ENCODE measurements at places on chromosomes 11 and 22. TPM values are rescaled to one million over a fixed set of nuclear protein-coding genes. Genes with fewer than 3 reads are reported as not detected.
A peak's percentile ranks its signal among the peaks of the same experiment; 100 is the strongest.

GRCh38 chr11:31264834-31265233 lies 104.7 kb downstream of the DCDC1 start:
- no peak for DNase-seq

DNA sequence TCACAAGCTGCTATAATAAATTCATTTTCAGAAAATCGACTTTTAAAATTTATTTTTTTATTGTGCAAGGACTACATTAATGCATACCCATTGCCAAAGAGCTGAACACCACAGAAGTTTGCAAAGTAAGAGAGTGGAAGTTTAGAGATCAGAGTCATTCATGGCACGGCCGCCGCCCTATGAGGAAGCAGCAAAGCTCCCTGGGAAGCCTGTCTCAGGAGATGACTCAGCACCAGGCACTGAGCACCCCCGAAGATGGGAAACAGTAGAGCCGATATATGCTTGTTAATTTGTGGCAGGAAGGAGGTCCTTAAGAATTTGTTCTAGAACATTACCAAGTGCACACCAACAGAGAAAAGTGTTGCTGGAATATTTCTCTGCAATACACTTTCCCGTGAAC lies 693.7 kb downstream of the OPCML start:
- DNase-seq: no peak

DNA sequence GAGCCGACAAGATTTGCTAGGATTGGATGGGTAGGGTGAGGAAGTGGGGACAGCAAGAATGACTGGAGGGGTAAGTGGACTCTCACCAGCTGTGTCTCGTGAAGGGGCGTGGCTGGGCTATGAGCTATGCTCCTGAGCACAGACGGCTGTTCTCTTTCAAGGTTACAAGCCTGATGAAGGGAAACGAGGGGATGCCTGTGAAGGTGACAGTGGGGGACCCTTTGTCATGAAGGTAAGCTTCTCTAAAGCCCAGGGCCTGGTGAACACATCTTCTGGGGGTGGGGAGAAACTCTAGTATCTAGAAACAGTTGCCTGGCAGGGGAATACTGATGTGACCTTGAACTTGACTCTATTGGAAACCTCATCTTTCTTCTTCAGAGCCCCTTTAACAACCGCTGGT lies 19.9 kb downstream of the F2 start:
- peak; percentile 49 for DNase-seq

- DNase-seq: no peak
Measured at GRCh38 chr22:24093855-24094254, 82.8 kb downstream of the CABIN1 start.

DNA sequence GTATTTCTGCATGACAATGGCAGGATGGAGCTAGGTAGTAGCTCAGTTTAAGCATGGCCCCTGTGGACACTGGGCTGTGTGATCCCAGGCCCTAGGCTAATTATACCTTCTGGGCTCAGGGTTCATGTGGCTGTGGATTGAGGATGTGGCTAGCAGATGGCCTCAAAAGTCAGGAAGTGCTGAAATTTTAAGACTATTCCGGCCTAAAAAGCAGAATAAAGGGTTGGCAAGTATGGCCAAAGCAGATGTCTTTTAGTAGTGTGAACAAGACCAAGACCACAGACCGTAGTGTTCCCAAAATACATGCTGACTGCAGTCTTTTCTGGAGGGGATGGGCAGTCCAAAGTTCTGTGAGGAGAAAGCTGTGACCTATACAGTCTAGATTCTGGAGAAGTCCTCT lies 115.7 kb upstream of the RAG2 start:
- peak; percentile 48 for DNase-seq

DNA sequence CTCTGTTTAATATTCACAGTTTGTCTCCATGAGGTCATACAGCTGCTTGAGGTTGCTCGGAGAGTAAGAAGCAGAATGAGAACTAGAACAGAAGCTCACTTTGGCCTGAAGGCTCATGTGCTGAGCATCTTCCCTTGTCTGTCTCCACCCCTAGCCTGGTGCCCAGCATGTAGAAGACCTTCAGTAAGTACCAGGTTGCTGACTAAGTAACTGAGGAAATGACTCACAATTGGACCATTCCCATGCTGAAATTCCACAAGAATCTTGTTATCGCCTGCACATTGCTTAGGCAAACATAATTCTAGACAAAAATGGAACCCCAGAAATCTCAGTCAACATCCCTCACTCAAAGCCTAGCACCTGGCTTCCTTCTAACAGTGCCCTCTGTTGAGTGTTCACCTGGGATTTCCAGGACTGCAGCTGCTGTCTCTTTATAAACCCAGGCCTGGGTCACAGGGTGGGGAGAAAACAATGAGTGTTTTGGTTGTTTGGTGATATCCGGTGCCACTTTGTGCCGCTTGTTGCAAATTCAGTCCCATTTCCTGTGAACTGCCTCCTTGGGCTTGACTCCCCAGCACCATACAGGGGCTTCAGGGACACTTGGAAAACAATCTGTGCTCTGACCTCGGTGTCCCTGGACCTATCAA lies 406.8 kb downstream of the ETS1 start:
- DNase-seq: no peak

DNA sequence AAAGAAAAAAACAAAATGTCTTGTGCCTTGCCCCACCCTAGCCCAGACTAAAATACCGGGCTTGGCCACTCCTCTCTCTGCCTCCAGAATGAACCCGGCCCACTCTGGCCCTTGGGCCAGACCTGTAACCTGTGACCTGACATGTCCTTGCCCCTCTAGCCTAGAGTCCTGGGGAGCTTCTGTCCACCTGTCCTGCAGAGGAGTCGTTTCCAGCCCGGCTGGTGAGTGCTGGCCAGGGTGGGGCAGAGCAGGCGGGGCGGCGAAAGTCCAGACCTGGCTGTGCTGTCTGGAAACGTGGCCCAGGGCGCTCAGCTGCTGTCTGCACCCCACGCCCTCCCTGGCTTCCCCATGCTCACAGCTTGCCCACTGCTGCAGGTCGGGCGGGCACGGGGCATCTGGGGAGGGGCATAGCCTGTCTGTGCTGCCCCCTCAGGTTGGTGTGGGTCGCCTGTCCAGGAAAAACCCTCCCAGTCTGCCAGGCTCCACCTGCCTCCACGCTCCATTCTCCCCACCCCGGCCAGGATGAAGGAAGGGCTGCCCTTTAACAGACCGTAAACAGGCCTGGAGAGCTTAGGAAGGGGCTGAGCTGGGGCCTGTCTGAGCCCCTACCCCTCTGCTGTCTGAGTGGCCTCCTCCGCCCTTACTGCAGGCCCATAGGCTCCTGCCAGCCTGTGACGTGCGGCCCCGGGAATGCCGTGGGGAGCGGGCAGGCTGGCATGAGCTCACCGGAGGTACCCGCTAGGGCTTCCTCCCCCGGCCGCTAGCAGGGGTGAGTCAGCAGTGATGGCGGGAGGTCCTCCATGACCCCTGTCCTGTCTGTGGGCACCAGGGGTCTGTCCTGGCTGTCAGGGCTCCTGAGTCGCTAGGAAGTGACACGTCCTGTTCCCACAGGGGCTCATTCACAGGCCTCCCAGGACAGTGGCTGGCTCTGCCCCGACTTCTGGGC lies 1.9 kb downstream of the CD151 start:
- DNase-seq: peak; percentile 91

DNA sequence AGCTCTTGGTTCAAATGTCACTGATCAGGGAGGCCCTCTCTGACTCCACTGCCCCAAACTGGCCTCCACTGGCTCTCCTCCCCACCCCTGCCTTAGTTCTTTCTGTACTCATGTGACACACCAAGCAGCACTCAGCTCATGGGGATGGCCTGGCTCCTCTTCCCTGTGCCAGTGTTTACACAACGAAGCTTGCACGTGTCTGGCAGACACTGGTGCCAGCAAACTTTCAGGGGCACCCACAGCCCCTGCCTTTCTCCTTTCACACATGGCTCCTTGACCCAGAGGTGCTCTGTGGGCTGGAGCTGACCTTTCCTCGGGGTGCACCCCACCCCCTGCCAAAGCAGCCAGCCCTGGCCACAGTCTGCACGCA lies 37.6 kb upstream of the PARVG start:
- no peak for DNase-seq

DNA sequence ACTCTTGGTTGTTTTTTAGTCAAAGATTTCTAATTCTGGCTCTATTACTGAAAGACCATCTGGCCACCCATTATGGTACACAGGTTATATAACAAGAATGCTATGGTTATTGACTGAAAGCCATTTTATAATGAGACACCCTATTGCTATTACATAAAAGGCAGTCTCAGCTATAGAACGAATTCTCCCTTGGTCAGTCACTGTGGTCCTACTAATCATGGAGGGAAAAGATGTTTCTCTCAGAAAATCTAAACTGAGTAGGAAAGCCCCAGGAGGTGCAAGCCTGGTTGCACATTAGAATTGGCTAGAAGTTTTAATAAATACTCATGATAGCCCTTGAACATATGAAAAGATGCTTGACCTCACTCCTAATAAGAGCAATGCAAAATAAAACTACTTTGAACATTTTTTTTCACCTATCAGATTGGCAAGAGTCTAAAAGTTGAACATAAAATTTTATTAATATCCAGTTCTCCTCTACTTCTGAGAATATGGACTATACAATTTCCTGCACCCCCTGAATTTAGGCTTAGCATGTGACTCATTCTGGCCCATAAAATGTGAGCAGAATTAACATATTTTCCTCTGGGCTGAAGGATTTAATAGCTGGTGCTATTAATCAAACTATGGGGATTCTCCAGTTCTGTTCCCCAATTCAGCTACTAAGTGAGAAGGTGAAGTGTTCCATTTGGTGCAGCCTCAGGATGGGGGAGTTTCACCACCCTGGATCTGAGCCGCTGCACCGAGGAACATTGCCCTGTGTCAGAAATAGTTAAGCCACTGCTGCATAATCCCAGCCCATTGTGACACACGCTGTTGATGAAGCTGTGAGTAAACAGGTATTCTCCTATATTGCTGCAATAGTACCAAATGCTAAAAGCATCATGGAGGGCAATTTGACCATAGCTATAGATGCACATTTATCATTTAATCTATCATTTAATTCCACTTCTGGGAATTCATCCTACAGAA lies 11.5 kb upstream of the CRKL start:
- DNase-seq: no peak

DNA sequence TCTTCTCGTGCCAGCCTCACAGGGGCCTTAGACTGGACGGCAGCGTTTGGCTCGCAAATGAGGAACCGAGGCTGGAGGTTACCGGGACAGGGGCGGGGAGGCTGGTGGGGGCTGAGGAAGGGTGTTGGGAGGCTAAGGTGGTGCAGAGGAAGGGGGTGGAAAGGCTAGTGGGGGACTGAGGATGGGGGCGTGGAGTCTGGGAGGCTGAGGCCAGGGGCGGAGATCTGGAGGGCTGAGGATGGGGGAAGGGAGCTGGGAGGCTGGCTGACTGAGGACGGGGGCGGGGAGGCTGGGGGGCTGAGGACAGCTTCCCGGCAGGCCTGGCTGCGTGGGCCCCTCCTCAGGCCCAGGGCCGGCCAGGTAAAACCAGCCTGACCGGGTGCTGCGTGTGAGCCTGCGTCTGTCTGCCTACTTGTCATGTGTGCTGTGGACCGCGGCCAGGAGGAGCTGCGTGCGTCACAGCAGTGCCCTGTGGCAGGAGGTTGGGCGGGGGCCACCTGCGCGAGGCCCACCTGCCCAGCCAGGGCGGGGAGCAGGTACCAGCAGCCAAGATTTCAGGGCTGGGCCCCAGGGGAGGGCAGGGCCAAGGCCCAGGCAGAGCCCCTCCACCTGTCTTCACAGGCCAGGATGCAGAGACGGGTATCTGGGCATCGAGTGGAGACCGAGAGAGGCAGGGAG lies 9.4 kb upstream of the PIM3 start:
- no peak for DNase-seq

DNA sequence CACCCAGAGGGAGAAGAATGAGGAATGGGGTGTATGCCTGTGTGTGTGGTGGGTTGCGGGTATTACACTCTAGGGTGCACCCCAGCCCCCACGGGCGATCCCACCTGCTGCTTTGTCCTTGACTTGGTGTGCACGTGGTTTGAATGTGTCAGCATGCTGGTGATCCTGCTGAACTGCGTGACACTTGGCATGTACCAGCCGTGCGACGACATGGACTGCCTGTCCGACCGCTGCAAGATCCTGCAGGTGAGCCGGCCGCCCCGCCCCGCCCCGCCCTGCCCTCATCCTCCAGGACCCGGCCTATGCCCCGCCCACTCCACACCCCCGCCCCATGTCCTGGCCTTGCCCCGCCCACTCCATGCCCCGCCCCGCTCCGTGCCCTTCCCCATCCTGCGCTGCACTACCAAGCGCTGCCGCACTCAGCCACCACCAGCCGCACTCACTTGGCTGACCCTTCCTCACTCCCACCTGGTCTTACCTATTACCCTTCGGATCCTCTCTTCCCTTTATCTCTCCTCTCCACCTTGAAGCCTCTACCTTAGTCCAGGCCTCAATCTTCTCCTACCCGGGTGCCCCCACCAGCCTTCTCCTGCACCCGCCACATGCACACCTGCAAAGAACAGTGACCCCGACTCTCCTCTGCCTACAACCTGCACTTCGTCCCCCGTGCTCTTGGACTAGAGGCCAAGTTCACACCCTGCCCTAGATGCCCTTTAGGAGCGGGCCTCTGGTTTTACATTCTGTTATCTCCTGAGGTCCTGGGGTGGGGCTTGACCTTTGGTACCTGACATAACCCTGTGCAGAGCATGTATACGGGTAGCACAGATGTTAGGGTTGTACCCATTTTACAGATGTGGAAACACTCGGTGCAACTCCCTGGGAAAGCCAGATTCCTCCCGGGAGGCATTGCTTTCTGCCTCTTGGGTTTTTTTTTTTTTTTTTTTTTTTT lies 27.7 kb downstream of the CACNA1I start:
- DNase-seq: peak; percentile 60

GRCh38 chr11:79042824-79043223 lies 398.0 kb downstream of the TENM4 start:
- no peak for DNase-seq

DNA sequence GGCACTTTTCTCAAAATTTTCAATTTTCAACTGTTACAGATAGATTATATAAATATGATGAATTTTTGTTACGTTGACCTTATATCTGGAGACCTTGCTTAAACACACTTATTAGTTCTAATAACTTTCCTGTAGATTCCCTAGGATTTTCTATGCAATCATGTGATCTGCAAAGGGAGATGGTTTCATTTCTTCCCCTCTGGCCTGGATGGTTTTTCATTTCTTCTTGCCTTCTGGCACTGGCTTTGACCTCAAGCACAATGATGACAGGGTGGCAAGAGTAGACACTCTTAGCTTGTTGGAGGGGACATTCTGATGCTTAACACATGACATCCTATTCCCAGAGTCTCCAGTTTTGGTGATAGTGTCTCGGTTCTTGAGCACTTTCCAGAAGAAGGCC lies 75.9 kb downstream of the DGCR2 start:
- no peak for DNase-seq

GRCh38 chr22:46047841-46048595 lies 71.1 kb upstream of the WNT7B start:
- DNase-seq: peak; percentile 27

DNA sequence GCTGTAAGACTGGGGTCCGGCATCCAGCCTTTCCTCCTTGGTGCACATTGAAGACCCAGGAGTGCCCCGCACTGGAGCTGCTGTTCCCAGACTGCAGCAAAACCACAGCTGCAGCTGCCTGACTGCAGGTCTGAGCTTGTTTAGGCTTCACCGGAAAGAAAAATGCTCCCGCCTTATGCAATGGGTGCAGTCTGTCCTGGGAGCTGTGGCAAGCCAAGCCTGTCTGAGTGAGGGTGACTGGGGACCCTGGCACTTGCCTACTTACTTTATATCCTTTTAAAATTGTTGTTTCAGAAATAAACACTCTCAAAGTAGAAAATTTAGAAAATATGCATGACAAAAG lies 23.3 kb upstream of the CD44 start:
- DNase-seq: no peak

The CDC42BPG gene
- total RNA-seq: 4.9 TPM

The CHRM1 gene
- 2.8 TPM for total RNA-seq

The SLC25A45 gene
- total RNA-seq: 1.1 TPM

The PHF21B gene
- total RNA-seq: 4.4 TPM

The FIBIN gene
- 2.6 TPM for total RNA-seq

The YPEL1 gene
- total RNA-seq: 3.0 TPM

The MUC5AC gene
- total RNA-seq: not detected

The OR9I1 gene
- total RNA-seq: not detected

The APOA4 gene
- not detected for total RNA-seq

The A4GALT gene
- 29.8 TPM for total RNA-seq

Measured in adrenal gland (tissue), 19 donors.